ENCODE measurements at places on chromosomes 5 and 9.

GRCh38 chr9:119213471-119213870 lies 155.8 kb downstream of the BRINP1 start:
- DNase-seq = no peak

GRCh38 chr5:147882586-147883313 lies 4.2 kb downstream of the SCGB3A2 start:
- no peak for DNase-seq

DNA sequence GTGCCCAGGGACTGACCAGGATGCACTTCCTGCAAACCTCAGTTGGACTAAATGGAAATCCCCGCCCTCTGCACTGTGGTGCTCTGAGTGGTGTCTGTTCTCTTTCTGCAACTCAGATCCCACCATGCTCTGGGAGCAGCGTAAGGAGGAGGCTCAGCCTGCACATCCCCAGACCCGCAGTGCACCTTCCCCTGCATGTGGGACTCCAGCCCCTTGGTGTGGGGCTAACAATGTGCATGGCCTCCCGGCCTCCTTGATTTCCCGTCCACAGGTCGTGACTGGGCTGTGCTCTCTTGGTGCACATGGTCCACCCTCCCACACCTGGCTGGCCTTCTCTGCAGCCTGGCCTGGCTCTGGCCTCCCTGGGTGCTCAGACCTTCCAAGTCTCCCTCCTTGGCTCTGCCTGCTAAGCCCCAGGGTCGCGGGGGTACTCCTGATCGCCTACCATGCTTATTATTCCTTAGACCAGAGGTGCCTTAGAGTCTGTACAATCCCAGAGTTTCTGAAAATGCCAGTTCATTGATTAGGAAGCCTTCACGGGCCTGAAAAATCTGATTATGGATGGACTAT lies 397.5 kb downstream of the IRX2 start:
- no peak for DNase-seq

GRCh38 chr9:128225770-128226411 lies 22.7 kb downstream of the DNM1 start:
- no peak for DNase-seq

GRCh38 chr5:37247496-37247895 lies 1.7 kb downstream of the CPLANE1 start:
- no peak for DNase-seq

GRCh38 chr5:39100851-39101396 lies 26.7 kb upstream of the RICTOR start:
- no peak for DNase-seq

- no peak for DNase-seq
Measured at GRCh38 chr5:142119051-142119625, 10.6 kb downstream of the NDFIP1 start.

- DNase-seq = no peak
Measured at GRCh38 chr9:120890320-120891244, 13.6 kb upstream of the PHF19 start.

- DNase-seq = no peak
Measured at GRCh38 chr5:52419357-52419756, 368.4 kb upstream of the ITGA1 start.

DNA sequence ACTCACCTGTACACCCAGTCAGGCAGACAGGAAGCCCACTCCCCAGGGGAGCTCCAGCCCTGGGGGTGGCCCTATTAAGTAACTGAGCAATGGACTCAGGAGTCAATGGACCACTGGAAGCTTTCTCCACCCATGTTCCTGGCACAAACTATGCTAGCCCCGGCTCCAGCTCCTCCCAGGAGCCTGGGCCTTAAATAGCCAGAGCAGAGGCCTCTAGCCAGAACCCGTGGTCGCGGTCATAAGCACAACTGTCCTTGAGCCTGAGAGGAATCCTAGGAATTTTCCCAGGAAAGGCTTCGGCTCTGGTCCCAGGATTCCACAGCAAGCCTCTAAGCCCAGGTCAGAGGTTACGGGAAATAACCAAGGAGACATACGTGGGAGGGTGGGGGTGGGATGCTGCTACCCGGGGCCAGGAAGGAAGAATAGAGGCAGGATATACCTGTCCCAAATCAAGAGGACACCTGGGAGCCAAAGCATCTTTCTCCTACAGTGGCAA lies 5.5 kb downstream of the SEPTIN8 start:
- no peak for DNase-seq

DNA sequence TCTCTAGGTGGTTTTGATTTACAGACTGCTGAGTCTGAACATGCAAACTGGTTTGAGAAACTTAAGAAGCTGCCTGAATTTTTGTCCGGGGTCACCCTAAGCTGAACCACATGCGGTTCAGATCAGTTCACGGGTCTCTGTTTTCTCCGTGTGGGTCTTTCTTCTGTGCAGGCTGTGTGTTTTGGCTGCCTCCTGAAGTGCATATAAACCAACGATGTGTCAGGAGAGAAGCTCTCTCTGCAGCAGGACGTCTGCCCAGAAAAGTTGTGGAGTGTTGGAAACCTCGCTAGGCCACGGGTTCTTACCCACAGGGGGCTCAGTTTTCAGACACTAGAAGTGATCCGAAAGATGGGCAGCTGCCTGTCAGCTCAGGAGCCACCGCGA lies 364.2 kb downstream of the IRX2 start:
- no peak for DNase-seq

DNA sequence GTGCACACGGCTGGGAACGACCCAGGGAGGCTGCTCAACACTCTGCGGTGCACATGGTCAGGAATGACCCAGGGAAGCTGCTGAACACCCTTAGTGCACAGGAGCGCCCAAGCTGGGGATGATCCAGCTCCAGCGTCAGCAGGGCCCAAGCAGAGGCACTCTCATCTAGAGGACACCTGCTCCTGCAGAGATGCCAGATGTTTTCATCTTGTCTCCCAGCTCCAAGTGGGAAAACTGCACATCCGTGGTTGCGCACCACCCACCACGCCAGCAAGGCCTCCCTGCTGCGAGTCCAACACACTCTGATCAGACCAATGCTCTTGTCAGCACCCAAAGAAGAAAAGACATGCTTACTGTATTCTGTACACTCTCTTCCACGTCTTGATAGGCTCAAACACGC lies 34.1 kb downstream of the UBE2QL1 start:
- no peak for DNase-seq
